T-helper 22 cell (primary cell): ENCODE measurements at places on chromosomes 13 and 19.

GRCh38 chr19:55696301-55697068 lies 21.5 kb downstream of the EPN1 start:
- DNase-seq: no peak

DNA sequence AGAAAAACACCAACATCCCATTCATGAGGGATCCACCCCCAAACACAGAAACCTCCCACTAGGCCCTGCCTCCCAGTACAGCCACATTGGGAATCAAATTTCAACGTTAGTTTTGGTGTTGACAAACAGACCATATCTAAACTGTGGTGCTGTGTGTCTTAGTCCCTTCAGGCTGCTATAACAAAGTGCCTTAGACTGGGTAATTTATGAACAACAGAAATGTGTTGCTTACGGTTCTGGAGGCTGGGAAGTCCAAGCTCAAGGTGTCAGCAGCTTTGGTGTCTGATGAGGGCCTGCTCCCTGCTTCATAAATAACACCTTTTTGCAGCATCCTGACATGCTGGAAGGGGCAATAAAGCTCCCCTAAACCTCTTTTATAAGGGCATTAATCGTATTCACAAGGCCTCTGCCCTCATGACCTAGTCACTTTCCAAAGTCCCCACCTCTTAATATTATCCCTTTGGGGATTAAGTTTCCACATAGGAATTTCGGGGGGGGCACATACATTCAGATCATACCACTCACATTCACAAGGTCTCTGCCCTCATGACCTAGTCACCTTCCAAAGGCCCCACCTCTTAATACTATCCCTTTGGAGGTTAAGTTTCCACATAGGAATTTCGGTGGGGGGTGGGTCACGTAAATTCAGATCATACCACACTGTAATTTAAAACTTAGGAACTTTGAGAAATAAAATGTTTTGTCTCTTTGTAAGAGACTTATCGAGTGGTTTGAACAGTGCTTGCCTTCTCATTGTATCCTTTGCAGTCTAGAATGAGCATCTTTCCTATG lies 27.5 kb downstream of the ZNF507 start:
- no peak for DNase-seq

GRCh38 chr19:2603334-2603733 lies 99.2 kb downstream of the GNG7 start:
- no peak for DNase-seq

- DNase-seq: no peak
Measured at GRCh38 chr13:113114511-113115362, 7.9 kb upstream of the F10 start.

DNA sequence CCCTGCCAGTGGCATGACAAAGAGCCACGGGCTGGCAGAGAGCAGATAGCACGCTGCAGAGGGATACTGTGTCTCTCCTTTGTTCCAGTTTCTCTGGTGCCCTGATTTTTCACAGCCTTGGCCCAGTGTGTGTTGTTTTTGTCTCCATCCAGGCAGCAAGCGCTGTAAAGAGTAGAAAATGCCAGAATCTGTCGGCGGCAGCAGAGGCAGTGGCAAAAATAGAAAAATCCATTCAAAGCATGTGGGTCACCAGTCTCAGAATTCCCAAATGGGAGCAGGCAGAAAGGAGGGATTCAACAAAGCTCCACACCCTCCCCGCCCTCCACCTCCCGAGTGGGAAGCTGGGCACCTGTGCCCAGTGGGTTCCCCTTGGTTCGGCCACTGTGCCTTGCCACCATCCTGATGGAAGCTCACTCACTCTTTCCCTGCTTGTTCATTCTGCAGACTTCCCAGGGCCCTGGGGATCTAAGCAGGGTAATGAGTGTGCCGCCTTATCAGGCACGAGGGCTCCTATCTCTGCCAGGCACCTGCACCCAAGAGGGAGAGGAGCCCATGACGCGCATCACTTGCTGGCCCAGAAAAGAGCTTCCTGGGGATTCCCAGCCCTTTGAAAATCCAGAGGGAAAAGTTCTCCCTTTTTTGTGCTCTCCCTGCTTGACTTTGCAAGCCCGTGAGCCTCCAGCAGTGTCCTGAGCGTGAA lies 416.9 kb downstream of the IRS2 start:
- no peak for DNase-seq

DNA sequence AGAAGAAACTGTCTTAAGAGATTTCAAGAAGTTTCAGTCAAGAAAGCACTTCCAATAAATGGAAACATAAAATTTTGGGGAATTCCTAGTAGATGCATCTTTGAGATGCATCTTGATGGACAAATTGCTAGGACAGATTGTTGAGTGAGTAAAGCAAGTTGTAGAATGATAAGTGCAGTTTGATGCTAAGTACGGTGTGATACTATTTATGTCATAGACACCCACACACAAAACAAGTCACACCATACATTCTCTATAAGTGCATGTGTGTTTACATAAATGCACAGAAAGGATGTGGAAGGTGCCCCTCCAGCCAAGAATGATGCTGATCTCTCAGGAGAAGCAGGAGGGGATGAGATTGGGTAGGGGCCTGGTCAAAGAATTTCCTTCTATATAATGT lies 375.7 kb downstream of the FOXO1 start:
- DNase-seq: no peak

- DNase-seq: no peak
Measured at GRCh38 chr13:113964251-113964995, 9.5 kb downstream of the C13orf46 start.

DNA sequence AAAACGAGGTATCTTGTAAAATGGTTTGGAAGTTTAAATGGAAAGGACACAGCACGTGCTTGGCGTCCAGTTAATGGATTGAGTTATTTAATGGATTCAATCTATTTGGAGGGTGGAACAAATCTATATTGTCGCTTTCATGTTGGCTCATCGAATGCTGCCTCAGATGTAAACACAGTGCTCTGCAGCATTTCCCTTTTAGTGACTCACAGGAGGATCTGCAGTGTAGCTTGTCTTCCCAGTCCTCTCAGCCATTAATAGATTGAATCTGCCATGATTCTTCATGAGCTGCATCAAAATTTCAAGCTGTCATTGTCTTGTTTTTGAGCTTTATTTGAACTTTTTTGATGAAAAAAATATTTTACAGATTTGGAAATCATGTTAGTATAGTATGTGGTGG lies 44.7 kb downstream of the DHRS12 start:
- no peak for DNase-seq

DNA sequence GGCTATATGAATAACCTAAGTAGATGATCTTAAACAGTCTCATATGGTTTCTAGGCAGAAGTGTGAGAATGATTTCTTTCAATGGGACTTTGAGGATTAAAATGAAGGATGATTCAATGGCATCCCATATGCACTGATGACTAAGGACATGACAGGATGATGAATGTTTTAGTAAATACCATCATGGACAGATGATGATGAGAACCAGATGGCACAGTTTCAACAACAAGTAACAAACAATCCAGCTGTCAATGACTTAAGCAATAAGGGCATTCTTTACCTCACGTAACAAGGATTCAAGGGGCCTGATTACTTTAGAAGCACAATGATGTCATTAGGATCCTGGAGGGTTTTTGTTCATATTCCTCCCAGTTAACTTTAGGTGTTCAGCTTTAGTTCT lies 2678.4 kb downstream of the PCDH9 start:
- DNase-seq: no peak

DNA sequence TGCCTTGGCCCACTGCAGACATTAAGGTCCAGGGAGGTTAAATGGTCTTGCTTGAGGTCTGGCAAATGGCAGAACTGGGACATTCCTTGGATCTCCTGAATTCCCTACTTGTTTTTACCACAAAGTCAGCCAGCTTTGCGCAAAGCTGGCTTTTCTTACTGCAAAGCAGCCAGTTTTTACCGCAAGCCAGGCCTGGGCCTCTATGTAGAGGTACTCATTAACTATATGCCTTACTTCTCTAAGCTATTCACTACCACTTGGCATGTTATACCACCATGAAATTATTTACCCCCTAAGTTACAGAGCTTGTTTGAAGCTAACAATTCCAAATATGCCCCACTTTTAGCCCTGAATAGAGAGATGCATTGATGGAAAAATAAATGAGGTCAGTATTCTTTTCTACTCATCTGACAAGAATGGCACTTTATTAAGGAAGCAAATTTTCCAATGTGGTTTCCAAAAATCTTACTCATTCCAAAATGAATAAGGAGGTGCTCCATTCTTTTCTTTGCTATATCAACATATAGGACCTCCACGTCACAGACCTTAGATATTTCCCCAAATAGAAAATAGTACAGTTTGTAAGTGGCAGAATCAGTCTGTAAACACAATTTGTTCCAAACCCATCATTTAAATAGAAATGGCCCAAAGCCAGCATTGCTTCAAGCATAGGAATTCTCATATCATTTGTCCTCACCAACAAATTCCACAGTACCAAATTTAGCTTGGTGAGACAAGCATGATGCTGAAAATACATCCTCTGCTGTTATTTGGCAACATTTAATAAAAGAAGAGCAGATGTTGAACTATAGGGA lies 143.9 kb upstream of the TSC22D1 start:
- DNase-seq: no peak

GRCh38 chr19:39670998-39671397 lies 15.3 kb downstream of the LGALS16 start:
- DNase-seq: no peak

GRCh38 chr13:111262715-111263114 lies 57.7 kb upstream of the TEX29 start:
- DNase-seq: no peak

- DNase-seq: no peak
Measured at GRCh38 chr13:40058757-40059236, 403.3 kb downstream of the COG6 start.

GRCh38 chr13:110371550-110372465 lies 64.7 kb downstream of the COL4A2 start:
- DNase-seq: no peak

GRCh38 chr13:65768545-65768944 lies 1461.6 kb downstream of the PCDH9 start:
- no peak for DNase-seq

GRCh38 chr13:107834717-107835116 lies 380.6 kb downstream of the LIG4 start:
- no peak for DNase-seq

GRCh38 chr13:45341799-45342500 lies 967 bp upstream of the TPT1 start:
- DNase-seq: no peak

GRCh38 chr19:11264452-11265176 lies 2.3 kb upstream of the DOCK6 start:
- DNase-seq: no peak

DNA sequence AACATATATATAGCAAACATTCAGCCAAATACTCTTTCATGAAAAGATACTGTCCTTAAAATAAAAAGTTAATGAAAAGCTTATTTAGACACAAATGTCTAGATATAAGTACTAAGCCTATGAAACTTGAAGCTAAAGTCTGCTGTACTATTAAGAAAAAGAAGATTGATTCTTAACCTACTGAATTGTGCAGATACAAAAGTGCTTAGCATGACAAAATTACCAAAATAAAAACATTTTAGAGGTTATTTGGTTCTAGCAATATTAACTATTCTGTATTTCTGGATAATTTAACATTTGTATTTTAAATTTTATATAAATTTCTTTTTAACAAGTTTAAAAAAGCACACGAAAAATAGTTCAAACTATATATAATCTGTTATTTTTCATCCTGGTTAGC lies 8.8 kb downstream of the RNF6 start:
- DNase-seq: no peak

- DNase-seq: no peak
Measured at GRCh38 chr13:53137779-53138178, 109.2 kb downstream of the OLFM4 start.

GRCh38 chr19:19485161-19485997 lies 30.0 kb downstream of the TSSK6 start:
- DNase-seq: no peak

DNA sequence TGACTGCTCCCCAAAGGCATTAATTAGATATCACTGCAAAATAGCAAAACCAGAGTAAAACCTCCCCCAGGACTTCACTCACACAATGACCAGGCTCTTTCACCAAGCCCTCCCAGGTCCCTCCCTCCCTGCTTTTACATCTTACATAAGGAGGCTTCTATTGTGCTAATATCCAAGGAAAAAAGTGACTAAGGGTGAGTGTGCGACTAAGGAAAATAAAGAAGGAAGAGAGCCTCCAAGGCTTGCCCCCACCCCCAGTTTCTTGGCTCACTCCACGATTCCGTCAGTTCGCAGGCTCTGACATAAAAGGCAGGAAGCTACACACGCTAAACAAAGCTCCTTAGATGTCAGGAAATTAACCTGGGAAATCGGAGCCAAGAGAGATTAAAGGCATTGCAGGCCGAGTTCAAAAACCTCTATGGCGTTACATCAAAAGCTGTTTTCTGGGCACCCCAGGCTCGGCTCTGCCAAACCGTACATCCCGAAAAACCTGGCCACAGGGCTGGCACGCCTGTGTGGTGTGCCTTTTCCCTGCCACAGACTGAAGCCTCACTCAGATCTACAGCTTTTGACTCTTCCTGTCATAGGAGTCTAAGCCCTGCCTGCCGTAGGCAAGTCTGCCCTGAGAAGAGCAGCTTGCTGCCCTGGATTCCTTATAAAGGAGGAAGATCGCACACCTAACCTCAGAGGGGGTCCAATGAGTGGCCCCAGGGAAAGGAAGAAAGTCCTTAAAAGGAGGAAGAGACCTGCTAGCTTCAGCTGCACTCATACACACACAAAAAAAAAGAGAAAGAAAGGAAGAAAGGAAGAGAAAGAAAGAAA lies 67.0 kb upstream of the SERP2 start:
- no peak for DNase-seq

GRCh38 chr13:105464249-105464648 lies 1071.2 kb downstream of the EFNB2 start:
- no peak for DNase-seq
